ENCODE measurements at places on chromosomes 4 and X. TPM values are rescaled to one million over a fixed set of nuclear protein-coding genes. Genes with fewer than 3 reads are reported as not detected.
A peak's percentile ranks its signal among the peaks of the same experiment; 100 is the strongest.

DNA sequence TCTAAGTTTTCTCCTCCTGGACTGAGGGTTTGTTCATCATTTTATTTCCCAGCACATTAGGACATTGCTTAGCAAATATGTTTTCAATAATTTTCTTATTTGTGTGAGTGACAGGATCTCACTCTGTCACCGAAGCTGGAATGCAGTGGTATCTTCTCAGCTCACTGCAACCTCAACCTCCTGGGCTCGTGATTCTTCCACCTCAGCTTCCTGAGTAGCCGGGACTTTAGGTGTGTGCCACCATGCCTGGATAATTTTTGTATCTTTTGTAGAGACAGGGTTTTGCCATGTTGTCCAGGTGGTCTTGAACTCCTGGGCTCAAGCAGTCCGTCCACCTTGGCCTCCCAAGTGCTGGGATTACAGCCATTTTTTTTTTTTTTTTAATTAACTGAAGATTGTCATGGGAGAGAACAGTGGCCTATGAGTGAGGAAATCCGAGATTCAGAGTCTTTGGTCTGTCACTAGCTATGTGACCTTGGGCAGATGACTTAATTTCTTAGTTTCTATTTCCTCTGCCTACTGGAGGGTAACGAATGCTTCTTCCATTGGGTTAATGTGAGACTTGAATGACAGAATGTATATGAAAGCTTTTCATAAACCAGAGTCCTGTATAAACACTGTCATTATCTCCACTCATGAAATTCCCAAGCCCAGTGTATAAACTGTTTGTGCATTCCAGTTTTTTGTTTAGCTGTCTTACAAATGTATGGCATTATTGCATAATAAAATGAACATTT is 23.9 kb downstream of the MOB1B start:
- DNase-seq = no peak

DNA sequence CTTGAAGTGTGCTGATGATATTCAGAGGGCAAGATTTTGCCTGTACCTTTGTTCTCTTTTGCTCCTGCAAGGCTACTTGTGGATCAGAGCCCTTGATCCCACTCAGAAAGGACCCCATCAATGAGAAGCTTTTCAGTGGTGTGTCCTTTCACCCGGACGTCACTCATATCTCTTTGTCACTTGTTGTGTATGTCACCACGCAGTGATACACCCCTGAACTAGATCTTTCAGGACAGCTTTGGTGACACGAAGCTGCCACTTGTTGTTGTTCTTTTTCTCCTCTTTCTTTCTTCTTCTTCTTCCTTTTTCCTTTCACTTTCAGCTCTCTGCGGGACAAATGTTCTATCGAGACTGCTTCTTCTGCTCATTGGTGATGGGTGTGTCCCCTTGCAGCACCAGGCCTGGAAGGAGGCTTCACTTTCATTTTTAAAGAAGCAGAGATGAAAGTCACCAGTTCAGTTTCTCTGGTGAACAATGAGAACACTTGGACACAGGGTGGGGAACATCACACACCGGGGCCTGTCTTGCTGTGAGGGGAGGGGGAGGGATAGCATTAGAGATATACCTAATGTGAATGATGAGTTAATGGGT is 83.6 kb downstream of the NBDY start:
- no peak for DNase-seq

SUPT20HL1 gene
- total RNA-seq = not detected

DNA sequence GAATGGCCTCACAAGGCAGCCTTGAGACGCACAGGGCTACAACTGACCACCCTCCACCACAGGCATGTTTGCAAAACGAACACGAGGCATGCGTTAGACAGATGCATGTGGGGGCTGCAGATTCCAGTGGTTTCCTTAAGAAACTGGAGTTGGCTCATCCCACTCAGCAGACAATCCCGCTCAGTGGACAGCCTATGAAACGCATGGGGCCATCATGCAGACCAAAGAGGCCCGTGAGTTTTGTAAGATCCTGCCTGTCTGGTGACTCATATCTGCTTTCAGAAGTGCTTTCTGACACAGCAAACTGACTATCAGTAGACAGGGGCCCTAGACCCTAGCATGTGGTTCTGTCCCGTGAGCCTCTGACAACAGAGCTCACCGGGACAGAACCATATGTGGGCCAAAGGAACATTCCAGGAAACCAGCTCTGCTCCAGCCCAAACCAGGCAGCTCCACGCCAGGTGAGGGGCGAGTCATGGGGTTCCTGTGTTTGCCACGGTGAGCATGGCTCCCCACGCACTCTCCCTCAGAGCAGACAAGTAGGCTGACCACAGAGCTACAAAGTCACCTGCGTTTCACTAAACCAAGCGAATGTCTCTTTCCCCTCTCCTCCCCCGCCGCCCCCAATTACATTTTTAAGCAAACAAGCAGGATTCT is 74.4 kb downstream of the MTMR1 start:
- no peak for DNase-seq

DNA sequence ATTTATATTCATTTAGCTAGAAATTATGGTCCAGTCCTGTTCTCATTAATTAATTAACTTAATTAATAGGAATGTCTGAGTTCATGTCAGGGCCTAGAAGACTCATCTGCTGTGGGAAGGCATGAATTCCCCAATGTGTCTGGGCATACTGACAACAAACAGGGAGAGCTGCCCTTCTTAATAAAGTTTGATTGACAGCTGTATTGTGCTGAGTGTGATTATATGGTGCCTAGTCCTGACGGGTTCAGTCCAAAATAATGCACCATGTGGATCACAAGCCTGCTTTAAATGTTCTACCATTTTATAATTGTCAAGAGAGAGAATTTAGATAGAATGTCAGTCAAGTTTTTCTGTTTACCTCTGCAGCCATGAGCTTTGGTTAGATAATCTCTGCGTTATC is 34.6 kb downstream of the ANXA10 start:
- DNase-seq = no peak

GRCh38 chr4:6826781-6827508 is 44.4 kb downstream of the KIAA0232 start:
- DNase-seq = no peak

- DNase-seq = peak; percentile 52
These were observed 586 bp downstream of the HERC5 start for GRCh38 chr4:88457307-88458103.

TEX11 gene
- not detected for total RNA-seq

DNA sequence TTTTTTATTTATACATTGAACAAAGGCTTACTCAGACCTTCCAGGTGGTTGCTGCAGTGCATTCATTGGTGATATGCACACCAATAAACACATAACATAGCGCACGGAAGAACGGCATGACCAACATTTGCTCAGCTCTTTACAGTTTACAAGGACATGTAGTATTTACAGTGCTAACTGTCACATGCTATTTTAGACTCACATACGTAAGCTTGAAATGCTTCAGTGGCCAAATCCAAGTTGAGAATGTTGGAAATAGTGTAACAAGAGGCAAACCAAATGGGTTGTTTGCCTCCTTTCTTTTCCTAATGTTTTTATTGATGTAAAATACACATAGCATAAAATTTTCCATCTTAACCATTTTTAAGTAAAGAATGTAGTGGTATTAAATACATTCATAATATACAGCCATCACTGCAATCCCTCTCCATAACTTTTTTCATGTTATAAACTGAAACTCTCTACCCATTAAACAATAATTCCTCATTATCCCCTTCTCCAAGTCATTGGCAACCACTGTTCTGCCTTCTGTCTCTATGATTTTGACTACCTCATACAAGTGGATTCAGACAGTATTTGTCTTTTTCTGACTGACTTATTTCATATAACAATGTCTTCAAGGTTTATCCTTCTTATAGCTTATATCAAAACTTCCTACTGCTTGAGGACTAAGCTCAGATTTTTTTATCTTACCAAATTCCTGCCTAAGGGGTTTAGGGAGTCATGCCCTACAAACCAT is 1722.9 kb upstream of the AGA start:
- DNase-seq = no peak

DNA sequence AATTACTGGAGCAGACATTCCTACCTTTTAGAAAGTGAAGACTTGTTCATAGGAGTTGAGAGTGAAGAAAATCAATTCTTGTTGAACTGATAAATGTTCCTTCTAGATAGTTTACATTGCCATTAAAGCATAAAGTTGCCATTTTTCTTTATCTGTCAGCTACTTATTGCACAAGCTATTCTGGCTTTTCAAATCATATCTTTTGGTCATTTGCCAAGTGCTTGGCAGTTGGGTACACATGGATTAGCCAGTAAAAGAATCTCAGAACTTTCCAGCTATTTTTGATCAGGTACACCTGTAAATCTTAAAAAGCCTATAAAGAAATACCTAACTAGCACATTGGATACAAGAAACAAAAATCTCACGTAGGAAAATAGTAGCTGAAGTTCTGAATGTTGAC is 56.4 kb upstream of the PNPLA4 start:
- no peak for DNase-seq

- DNase-seq = no peak
These were observed 679.2 kb downstream of the NLGN4X start for GRCh38 chrX:5549512-5549911.

DNA sequence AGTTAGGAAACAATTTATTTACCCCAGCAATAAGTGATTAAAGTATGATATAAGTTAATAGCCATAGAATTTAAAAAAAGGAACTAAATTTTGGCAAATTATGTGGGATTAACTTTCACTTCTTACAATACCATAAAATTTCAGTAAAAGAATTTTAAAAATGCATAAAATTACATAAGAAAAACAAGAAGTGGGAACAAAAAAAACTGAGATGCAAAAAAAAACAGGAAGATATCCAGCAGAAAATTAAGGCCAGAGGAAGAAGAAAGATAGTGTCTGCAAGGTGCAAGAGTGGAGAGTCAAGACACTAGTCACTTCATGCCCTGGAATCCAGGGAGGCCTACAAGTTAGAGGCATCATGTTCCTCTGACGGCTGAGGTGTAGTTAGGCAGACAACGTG is 184.2 kb downstream of the GASK1B start:
- DNase-seq = no peak

DNA sequence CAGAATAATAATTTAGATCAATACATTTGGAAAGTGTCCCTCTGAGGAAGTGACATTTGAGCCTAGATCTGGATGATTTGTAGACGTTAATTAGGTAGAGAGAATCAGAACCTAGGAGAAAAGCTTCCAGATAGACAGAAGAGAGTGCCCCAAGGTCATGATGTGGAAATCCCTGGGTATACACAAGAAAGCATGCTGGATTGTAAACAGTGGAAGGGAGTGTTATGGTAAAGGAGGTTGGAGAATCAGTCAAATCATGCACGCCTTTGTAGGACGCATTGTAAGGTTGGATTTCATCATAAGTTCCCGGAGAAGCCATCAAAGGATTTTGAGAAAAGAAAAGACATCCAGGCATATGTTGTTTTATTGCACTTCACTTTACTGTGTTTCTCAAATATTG is 156.3 kb downstream of the PARM1 start:
- DNase-seq = no peak

- no peak for DNase-seq
These were observed 231.9 kb upstream of the BOD1L1 start for GRCh38 chr4:13859423-13859822.

GRCh38 chrX:117998171-117998570 is 118.4 kb downstream of the KLHL13 start:
- DNase-seq = no peak

NCAPG gene
- 75.4 TPM for total RNA-seq

MAGEA8 gene
- not detected for total RNA-seq

GRCh38 chr4:26010304-26010703 is 96.3 kb downstream of the SMIM20 start:
- DNase-seq = no peak

DNA sequence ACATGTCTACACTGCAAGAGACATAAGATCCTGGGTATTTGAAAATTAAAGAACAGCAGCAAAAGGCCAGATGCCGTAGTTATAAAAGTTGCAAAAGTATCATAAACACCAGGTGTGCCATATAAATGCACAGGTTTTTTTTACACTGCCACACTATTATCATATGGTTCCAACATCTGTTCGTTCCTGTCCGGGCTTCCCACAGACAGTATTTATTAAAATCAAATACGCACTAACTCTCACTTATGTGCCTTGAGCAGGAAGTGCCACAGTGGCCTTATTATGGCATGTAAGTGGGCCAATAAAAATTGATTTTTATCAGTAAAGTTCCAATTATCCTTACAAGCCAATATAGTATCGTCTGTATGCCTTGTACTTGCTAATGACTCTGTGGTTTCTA is 873.2 kb downstream of the RPA4 start:
- DNase-seq = no peak

ZNF718 gene
- 2.2 TPM for total RNA-seq

LRAT gene
- not detected for total RNA-seq
